CD4-positive, alpha-beta T cell treated with Interleukin-6 at 100 ng/mL for 8 hours (primary cell): ENCODE measurements at places on chromosomes 5 and 9.
A peak's percentile ranks its signal among the peaks of the same experiment; 100 is the strongest.

GRCh38 chr5:16963821-16964220 is 27.7 kb upstream of the MYO10 start:
- no peak for DNase-seq

GRCh38 chr9:135552698-135553171 is 6.8 kb downstream of the OBP2A start:
- no peak for DNase-seq

GRCh38 chr9:121656941-121657470 is 5.6 kb downstream of the DAB2IP start:
- no peak for DNase-seq

- DNase-seq: no peak
Measured at GRCh38 chr5:61394078-61394704, 62.1 kb downstream of the ZSWIM6 start.

GRCh38 chr5:109689740-109690241 is at the start of gene MAN2A1:
Gene MAN2A1 (plus strand): TSS chr5:109689927. CDS start chr5:109690418, 491 bp downstream.
- peak; percentile 81 for DNase-seq

DNA sequence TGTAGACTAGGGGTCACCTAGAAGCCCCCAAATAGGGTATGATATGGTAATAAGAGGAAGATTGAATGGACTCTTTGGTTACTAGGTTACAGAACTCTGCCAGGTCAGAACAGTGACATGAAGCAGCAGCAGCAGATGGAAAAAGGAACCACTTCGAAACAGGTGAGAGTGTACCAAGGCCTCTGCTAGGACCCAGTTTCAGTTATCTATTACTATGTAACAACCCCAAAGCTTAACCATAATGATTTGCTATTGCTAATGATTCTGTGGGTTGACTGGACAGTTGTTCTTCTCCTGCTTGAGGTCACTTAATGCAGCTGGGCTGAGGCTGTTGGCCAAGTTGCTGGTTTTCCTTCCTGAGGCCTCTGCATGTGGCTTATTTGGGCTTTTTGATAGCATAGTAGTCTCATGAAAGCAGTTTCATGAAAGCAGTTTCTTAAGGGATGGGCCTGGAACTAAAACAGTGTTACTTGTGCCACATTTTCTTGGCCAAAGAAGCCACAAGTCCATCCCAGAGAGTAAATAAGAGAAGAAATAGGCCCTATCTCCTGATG is 17.6 kb downstream of the C9orf43 start:
- no peak for DNase-seq

DNA sequence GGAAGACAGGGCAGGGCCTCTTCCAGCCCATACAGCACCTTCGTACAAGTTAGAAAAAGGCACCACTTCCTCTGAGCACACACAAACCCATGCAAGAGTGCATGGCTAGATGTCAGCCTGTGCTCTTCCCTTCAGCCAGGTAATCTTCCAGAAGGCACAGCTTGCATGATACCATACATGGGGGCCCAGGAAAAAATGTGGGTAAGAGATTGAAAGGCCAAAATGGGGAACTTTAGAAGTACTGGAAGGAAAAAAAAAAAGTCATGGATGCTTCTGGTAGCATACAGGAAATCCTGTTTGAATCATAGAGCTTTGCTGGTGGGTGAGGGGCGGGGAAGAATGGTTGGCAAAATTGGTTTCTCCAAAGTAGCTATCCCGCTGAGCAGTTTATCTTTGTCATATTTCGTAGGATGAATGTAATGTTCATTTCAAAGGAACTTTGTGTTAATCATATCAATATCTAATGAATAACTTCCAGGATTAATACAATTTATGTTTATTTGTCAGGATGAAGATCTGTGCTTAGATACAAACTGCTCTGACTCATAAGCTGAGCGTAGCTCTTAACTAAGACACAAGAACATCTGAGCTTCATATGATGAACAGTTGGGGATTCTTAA is 78.2 kb upstream of the MAP3K1 start:
- DNase-seq: no peak

- DNase-seq: no peak
Measured at GRCh38 chr5:126031989-126032716, 391.1 kb upstream of the GRAMD2B start.

DNA sequence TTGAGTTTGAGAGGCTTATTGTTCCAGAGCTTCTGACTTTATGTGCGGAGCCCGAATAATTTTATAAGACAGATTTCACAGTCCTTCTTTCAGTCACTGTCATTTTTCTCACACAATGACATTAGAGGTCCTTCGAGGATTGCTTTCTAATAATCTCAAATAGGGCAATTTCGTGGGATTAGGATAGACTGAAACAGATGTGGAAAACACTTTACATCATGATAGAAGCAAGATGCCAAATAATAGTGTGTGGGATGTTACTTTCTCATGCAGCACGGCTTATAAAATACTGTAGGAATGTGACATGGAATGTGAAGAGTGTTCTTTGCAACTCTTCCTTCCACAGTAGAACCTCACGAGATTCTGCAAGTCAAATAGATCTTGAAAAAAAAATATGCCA is 451.3 kb downstream of the SEMA5A start:
- no peak for DNase-seq

- DNase-seq: no peak
Measured at GRCh38 chr9:79885093-79885857, 313.5 kb downstream of the TLE4 start.

DNA sequence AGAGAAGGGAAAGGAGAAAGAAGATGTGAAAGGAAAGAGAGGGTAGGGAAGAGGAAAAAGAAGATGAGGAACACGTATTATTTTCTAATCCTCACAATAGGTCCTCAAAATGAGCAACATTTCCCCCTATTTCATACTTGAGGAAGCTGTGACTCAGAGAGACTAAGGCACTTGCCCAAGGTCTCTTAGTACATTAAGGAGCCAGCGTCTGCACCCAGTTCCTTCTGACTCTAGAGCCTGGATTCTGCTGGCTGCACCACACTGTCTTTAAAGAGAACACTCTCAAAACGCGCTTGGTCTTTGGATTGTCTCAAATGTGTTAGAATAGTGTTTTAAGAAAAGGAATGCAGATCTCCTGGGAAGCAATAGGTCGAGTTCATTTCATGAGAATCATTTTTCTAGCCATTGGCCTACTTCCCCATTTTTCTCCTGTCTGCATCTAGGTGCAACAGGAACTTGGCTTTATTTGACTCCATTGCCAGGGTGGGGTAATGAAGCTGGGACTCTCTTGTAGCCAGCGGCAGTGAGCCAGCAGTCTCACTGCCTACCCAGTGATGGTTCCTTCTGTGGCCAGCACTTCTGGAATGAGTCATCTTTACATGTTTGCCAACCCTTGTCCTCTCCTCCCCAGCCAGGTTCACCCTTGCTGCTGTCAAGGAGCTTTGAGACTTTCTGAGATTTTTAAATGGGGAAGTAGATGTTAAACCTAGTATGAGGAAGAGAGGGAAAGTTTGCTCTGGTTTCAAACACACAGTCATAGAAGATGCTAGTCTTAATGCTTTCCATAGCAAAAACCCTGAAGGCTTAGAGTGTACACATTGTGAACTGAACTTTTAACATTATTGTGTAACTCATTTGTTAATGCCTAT is 82.7 kb downstream of the DOCK8 start:
- DNase-seq: peak; percentile 32

DNA sequence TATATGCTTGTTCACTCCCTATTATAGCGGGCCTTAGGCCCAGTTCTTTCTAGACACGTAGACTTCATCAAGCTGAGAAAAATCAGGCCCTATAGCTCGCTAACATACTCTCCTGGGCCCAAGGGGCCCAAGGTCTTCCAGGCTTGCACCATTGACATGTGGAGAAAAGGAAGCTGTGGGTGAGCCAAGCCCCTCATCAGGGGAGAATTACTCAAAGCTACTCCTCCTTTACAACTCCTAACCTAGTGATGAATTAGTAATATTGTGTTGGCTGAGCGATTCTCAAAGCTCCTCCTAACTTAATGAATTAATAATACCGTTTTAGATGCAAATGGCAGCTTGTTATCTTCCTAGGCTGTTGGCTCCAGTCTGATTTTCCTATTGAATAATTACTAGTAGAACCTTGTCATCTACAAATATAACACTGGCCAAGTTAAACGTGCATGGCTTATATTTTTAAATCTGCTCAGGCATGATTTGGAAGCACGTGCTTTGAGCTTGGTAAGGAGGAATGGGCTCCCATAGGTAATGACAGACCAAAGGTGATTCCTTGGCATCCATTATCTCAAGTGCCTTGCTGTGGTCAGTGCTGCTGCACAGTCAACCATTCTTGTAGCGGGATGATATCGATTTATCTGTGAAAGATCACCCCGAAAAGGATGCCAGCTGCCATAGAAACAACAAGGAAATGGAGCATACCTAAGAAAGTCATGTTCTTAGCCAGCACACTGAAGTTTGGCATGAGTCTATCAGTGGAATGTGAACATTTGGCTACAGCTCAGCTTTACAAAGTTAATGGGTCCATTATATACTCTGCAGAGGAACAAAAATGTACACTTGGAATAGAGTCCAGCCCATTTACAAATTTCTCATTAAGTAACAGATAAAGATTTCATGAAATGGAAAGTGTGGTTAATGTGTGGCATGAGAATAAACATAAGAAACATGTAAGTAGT is 23.8 kb downstream of the LVRN start:
- no peak for DNase-seq

- no peak for DNase-seq
Measured at GRCh38 chr9:37417857-37418618, 4.5 kb upstream of the GRHPR start.

DNA sequence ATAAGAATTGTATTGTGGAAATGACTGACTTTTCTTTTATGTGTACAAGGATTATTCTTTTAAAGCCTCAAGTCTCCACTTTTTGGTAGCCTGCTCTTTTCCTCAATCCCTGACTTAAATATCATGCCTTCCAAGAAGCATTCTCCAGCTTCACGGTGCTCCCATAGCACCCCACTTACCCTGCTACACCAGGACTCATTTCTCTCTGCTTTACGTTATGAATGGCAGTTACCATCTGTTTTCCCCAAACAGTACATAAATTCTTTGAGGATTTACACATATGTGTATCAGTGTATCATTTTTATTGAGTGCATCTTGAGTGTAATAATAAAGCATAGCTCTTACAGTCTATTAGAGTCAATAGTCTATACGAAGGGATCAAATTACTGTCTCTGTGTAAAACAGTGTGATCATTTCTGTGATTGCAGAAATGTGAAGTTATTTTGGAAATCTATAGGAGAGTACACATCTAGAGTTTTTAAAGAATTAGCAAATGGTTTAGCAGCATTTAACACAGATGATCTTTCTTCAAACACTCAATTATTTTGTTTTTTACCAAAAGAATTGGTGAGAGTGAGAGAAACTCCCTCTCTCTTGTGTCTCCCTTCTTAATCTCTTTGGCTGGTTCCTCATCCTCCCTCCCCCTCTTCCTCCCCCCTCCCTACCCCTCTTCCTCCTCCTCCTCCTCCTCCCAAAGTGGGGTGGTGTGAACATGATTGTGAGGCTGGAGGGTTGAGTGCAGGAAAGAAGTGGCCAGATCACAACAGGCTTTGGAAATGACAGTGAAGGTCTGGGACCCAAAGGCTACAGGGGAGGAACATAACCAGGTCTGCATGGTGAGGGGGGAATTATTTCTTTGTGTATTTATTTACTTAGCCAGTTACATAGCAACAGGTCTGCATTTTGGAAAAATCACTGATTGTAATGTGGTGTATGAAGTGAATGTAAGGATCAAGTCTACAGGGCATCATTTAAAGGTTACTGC is 27.6 kb upstream of the ECM2 start:
- DNase-seq: no peak

- DNase-seq: no peak
Measured at GRCh38 chr9:109107402-109108240, 12.1 kb downstream of the TMEM245 start.

DNA sequence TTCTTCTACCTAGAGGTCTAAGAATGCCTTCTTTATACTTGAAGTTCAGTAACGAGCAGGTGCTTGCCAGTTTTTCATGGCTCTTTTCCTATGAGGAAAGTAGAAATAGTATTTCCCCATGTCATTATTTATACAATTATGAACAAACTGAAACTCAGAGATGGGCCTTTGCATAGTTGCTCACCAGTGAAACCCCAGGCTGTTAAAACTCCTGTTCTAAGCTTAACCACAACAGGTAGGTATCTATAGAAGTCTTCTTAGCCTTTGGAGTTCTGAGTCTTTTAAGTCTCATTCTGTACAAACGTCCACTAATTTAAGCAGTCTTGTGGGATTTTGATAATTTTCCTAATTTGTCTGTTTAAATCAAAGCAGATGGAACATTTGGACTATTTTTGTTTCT is 90.1 kb downstream of the STARD4 start:
- no peak for DNase-seq

GRCh38 chr9:16825331-16825725 is 45.1 kb downstream of the BNC2 start:
- no peak for DNase-seq

- DNase-seq: no peak
Measured at GRCh38 chr5:172364773-172365172, 81.2 kb upstream of the UBTD2 start.

GRCh38 chr9:33187519-33188218 is 20.5 kb upstream of the B4GALT1 start:
- DNase-seq: no peak

DNA sequence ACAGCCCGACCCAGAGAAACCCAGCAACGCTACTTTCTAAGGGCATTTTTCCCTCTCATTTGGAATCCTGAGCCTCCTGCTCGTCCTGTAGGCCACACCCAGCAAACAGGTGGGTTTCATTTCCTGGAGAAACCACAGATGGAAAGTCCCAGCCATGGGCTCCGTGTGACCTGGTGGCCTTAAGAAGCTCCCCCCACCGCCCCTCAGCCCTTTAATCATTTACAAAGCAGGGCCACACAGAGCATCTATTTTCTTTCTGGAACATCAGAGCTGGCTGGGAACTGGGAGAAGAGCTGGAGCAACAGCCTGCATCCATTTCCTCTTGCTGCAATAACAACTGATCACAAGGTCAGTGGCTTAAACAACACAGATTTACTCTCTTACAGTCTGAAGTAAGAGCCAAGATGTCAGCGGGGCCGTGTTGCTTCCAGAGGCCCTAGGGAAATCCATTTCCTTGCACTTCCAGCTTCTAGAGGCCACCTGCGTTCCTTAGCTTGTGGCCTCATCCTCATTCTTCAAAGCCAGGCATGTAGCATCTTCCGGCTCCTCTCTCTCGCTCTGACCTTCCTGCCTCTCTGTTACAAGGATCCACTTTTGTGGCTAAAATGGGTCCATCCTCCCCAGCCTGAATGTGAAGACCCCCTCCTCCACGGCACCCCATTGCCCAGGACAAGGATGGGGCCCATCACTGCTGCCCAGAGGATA is 40.5 kb downstream of the C9orf50 start:
- DNase-seq: no peak

- DNase-seq: no peak
Measured at GRCh38 chr9:131598121-131598520, 52.8 kb downstream of the PRRT1B start.

GRCh38 chr5:53507013-53507412 is 26.6 kb downstream of the FST start:
- no peak for DNase-seq

- no peak for DNase-seq
Measured at GRCh38 chr9:133489253-133490190, 10.6 kb upstream of the SLC2A6 start.
